ENCODE measurements at places on chromosomes 16 and 17.

- no peak for DNase-seq
Observed at GRCh38 chr16:84271866-84272265, 22.8 kb upstream of the WFDC1 start.

GRCh38 chr17:39212195-39212810 lies 12.2 kb downstream of the RPL19 start:
- DNase-seq = no peak

DNA sequence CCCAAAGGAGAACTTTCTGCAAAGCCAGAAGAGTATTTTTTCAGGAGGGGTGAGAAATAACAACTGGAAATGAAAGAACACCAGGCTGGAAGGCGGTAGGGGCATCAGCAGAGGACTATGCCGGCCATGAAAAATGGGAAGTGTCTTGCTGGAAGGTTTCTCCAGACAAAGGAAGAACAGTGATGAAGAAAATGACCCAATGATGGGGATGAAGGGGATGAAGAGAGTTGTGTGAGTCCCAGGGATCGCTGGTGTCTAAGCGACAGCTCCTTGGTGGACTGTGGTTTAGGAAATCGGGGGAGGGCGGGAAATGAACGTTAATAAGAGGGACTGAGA lies 623 bp downstream of the TTLL6 start:
- no peak for DNase-seq

- no peak for DNase-seq
Observed at GRCh38 chr16:67345401-67345800, 18.8 kb downstream of the LRRC36 start.

- peak; percentile 76 for DNase-seq
Observed at GRCh38 chr16:79519448-79519847, 81.1 kb downstream of the MAF start.

DNA sequence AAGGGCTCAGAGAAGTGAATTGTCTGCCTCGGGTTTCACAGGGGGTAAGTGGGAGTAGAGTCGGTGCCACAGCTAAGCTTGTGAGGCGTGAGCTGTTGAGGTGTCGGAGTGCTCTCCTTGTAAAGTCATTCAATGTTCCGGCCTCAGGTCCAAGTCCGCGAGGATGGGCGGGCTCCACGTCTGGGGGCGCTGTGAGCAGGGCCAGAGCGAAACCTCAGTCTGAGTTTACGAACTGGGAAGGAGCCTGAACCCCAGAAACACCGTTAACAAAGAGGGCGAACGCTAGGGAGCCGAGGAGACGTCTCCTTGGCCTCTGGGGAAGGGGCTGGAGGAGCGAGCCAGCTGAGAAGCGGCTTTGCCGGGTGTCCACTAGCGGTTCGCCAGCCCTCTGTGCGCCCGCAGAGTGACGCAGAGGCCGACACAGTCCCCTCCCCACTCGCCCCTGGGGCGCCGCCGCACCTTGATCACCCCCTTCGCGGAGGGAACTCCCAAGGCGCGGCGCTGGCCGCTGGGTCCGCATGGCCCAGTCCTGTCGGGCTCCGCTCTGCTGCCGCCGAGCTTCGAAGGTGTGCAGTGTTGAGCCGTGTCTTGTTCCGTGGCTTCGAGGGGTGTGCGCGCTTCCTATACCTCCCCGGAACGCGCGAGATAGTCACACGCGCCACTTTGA lies 4.9 kb downstream of the IRX3 start:
- DNase-seq = no peak

DNA sequence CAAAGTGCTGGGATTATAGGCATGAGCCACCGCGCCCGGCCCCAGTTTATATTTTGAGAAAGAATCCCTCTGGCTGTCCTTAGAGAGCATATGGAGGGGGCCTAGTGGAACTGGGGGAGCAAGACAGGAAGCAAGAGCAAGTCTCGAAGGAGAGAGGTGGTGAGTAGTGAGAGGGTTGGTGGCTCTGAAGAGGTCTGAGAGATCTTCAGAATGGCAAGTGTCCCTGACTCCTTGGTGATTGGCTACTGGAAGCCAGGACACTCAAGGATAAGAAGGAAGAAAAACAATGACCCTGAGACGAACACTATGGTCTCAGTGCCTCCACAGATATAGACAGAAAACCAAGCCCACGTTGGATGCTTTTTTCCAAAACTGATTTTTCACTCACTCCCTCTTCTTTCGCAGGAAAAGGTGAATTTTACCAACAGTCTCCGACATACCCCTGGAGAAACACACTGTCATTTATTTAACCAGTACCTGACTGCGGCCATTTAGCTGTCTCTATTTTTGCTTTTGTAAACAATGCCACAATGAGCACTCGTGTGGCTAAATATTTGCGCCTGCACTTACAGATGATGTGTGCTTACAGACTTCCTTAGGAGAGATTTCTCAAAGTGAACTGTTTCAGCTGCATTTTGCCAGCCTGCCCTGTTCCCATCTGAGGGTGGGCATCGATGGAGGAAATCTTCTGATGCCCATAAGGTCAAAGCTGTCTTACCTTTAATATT lies 15.9 kb upstream of the DOK4 start:
- no peak for DNase-seq

GRCh38 chr17:35890774-35891155 lies 10.6 kb upstream of the CCL5 start:
- no peak for DNase-seq

GRCh38 chr17:57284583-57284982 lies 28.3 kb downstream of the MSI2 start:
- DNase-seq = no peak

DNA sequence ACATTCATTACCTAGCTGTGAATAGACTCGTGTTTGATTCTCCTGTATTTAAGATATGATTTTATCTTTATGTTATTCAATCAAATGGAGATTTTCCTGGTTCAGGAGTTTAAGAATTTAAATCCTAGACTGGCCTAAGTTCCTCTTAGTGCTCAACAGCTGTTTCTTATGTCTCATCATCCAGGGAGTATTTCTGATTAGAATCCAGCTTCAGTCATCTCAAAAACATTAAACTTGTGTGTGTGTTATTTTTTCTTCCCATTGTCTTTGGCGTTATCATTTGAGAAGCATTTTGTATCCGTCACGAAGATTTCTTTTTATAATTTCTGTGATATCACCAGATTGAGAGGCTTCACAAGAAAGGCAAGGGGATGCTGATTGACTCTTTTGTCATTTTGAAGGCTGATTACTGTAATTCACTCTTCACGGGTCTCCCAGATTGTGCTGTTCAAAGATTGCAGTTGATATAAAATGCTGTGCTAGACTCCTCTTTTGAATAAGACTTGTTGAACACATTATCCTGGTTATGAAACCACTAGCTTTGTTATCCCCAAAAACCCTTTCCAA lies 204.8 kb downstream of the CDH8 start:
- DNase-seq = no peak

- no peak for DNase-seq
Observed at GRCh38 chr17:1737531-1738291, 5.0 kb upstream of the SERPINF2 start.

GRCh38 chr16:84660973-84661372 lies 12.7 kb downstream of the KLHL36 start:
- no peak for DNase-seq

DNA sequence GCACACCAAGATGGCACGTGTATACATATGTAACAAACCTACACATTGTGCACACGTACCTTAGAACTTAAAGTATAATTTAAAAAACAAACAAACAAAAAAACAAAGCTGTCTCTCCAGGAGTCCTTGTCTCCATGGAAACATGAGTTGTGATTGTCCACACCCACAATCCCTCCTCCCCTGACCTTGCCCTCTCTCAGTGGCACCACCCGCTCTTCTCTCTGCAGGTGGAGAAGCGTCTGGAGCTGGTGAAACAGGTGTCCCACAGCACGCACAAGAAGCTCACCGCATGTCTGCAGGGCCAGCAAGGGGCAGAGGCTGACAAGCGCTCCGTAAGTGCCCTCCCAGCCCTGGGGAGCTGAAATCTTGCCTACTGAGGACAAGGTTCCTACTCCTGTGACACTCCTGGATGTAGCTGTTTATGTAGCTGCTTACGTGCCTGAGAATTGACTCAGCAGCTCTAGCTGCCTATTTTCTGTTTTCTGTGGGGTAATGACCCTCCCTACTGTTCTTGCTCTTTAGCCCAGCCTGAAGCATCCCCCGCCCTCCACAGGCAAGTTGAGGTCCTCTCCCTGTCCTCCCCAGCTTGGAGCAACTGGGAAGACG lies 107.0 kb downstream of the ARHGAP44 start:
- DNase-seq = no peak

DNA sequence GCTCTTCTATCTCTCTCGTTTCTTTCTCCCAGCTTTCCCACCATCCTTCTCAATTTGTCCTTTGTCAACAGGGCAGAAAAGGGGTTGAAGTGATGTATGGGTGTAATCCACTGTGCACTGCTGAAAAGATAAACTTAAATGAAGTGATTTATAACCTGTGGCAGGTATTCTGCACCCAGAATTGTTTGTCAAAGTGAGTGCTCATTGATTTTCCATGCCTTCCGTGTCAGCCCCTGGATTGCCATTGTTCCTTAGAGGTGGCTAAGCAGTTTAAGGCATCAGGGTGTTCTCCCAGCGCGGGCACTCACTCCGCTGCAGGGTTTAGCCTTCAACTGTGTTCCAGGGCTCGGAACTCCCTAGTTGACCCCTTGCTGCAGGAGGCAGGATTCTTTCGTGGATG lies 82.9 kb downstream of the PITPNC1 start:
- no peak for DNase-seq

DNA sequence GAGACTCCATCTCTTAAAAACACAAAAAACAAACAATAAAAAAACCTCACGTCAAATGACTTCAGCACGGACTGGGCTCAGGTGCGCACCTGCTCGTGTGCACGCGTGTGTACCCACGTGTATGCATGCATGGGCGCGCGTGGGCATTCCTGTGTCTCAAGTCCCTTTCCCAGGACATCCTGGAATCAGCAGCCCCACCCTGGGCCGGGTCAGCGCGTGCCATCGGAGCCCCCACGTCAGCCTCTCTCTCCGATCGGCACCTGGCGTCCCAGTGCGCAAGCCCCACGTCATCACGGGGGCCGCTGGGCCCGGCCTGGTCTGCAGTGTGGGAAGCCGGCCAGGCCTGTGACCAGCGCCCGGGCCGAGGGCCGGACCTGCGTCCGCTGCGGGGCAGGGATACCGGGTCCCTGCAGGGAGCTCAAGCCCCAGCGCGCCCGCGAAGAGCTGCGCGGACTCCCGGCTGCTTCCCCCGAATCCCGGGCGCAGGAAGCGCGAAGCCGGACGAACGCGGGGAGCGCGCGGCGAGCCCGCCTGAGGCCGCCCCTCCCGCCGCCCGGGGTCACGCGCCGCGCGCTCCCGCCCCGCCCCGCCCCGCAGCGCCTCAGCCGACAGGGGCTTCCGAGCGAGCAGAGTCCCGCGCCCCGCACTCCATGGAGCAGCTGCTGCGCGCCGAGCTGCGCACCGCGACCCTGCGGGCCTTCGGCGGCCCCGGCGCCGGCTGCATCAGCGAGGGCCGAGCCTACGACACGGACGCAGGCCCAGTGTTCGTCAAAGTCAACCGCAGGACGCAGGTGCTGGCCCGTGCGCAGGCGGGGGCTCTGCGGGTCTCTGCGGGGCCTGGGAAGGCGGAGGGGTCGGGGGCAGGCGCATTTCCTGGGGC lies at the start of gene FN3K:
Gene FN3K, plus strand, starts transcription at position 629 of the 880 bp plus-strand sequence. Its CDS starts 22 bp downstream, at position 651.
- peak; percentile 62 for DNase-seq

DNA sequence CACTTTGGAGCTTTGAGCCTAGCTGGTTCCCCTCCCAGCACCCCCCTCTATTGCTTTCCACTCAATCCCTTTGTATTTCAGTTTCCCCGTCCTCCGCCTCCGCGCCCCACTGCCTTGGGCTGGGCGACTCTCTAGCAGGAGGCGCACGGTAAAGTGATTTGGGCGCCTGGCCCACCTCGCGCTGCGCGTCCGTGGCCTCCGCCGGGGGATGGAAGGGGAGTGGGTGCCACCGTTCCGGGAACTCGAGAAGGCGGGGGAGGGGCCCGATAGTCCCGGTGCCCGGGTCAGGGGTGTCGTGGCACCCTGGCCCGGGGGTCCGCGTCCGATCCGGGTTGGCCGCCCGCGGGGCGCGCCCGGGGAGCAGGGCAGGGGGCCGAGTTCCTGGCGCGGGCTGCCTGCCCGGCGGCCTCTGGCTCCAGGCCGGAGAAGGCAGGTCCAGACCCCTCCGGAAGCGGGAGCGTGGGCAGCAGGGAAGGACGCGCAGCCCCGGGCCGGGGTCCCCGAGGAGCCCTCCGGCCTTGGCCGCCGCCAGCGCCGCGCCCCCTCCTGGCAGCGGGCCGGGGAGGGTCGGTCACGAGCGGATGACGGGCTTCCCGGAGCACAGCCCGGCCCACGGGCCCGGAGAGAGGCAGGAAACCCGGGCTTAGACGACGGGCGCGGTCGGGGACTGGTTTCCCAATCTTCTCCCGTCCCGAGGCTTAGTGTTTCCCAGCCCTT lies 15.8 kb downstream of the MEOX1 start:
- no peak for DNase-seq

- DNase-seq = peak; percentile 80
Observed at GRCh38 chr16:81181013-81181720, 57.3 kb upstream of the BCO1 start.

GRCh38 chr16:73086108-73086507 lies 38.2 kb upstream of the ZFHX3 start:
- DNase-seq = no peak

GRCh38 chr17:77264617-77265230 lies 124.0 kb downstream of the SEC14L1 start:
- DNase-seq = no peak

All from OCI-M1 (cell line).